Activated naive CD4-positive, alpha-beta T cell (primary cell): ENCODE measurements at places on chromosomes 2 and 18.

GRCh38 chr18:6636091-6636490 lies 93.4 kb upstream of the ARHGAP28 start:
- no peak for DNase-seq

DNA sequence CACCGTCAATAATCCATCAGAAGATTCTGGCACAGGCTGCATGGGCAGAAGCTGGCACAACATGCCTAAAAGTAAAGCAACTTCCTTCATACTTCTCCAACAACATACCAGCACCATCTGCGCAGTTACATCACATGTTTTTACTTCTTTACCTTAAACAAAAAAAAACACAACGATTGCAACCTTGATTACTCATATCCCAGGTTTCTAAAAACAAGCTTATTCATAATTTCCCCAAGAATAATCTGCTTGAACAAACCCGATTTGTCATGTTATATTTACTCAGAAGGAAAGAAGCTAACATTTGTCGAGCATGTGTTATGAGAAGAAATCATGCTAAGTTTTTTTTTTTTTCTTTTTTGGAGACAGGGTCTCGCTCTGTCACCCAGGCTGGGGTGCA lies 54.7 kb downstream of the THADA start:
- DNase-seq = no peak

- no peak for DNase-seq
These were observed 282.6 kb upstream of the FN1 start for GRCh38 chr2:215718436-215718835.

DNA sequence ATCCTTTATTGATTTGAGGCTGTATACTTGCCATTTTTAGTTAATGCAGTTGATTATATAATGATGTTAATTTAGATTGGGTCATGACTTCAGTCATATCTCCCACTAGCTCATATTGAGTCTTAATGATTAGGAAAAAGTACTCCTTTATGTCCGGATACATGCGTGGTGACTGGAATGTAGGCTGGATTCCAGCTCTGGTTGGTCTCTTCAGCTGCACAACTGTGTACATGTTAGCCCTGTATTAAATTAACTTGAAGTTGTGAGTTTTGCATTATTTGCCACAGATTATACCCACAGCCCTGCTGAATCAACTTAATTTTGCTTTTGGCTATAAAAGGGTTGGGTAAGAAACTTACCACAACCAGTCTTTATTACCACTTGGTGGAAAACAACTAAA lies 22.5 kb downstream of the MOB4 start:
- no peak for DNase-seq

DNA sequence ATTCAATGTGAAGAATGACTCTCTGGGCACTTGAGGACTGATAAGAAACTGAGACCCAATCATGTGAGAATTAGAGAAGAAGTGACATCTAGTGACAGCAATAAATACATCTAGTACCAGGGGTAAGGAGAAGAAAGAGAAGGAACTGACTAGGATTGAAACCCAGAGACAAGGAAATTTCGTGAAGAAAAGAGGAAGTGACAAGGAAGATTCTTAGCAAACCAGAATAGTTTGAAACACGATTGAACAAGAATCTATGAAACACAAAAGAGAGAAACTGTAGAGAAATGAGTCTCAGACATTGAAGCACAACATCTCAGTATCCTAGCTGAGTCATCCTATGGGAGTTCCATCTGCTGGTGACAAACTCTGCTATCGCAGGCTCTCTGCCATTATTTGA lies 571.9 kb upstream of the PKDCC start:
- DNase-seq = no peak
